NCI-H1092 (cell line): ENCODE measurements at places on chromosomes 7 and 10.

DNA sequence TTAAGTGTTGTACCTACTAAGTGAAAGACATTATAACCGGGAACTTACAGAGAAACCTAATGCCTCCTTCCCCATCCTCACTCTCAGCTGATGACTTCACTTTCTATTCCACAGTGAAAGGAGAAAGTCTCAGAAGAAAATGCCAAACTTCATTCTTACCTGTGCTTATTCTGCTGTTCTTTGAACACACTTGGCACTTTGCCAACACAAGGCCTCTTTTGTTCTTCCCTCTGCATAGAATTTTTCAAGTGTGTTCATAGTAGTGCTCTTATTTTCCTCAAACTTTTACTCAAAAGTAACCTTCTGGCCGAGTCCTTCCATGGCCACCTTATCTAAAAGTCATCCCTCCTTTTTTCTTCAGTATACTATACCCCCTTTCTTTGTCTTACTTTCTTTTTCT lies 59.4 kb upstream of the ETV1 start:
- no peak for DNase-seq

GRCh38 chr7:139895141-139895829 lies 66.2 kb downstream of the TBXAS1 start:
- no peak for DNase-seq

DNA sequence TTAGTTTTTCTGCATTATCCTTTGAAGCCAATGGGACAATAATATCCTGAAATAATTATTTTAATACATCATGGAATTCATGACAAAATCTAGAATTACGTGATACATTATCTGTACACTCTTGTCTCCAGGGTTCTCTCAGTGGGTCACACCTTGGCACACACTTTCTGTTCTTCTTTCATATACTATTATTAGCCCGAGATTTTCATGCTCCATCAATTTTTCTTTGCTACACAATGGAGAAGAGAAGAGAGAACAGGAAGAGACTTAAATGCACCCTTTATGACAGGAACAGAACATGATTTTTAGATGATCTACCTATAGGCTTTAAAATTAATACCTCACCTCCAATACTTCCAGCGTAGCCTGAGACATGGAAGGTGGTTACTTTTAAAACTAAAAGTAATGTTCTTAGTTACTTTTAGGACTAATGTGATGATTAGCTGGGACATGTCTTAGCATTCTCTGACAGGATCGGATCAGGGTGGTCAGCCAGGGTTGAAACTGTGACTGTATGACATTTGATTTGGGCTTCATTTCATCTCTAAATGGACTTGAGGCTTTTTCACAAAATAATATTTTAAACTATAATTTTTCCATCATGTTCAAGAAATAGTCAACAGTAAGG lies 148.2 kb upstream of the WNT16 start:
- no peak for DNase-seq

- no peak for DNase-seq
Observed at GRCh38 chr10:24821986-24822385, 98.3 kb upstream of the ARHGAP21 start.

DNA sequence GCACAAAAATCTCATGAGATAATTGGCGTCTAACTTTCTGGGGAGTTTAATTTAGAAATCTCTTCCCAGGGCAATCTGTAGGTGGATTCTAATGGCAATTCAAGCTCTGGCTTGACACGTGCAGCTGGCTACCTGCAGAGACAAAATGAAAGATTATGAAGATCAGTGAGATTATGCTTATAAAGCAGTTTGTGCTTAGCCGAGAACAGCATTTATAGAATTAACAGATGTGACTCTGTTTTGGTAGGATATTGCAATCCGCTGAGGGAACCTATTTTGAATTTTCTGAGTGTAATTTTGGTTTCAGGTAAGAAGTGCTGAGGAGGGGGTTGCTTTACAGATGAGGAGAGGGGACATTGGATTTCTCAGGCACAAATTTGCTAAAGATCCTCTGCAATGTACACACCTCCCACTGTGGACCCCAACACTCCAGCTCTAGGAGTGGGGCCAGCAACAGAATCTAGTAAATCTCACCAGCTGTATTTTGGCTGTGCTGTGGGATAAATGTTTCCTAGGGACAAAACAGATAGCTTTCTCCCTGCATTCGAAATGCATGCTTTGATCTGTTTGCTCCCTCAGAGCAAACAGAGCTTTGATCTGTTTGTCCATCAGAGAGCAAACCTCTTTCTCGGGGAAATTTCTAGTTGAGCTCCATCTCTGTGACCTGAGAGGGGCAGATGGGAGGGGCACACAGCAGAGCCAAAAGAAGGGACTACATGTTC lies 7.4 kb downstream of the GJD4 start:
- no peak for DNase-seq

- DNase-seq: no peak
Observed at GRCh38 chr7:36171503-36171902, 18.4 kb downstream of the EEPD1 start.

DNA sequence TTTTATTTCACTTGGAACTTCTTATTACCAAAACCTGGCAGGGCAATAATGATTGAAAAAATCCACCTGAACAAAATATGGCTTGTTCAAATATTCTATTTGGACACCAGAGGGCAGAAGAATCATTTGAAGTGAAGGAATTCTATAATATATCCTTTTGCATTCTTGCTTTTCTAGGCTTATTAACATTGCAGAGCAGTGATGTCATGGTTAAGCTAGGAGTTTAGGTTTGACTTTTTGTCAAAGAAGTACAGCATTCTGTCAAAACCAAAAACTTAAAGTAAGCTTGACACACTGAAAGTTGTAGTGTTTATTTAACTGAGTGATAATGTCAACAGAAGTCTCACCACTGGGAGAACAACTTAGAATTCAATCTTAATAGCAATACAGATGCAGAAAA lies 156.0 kb downstream of the SEMA3D start:
- no peak for DNase-seq

DNA sequence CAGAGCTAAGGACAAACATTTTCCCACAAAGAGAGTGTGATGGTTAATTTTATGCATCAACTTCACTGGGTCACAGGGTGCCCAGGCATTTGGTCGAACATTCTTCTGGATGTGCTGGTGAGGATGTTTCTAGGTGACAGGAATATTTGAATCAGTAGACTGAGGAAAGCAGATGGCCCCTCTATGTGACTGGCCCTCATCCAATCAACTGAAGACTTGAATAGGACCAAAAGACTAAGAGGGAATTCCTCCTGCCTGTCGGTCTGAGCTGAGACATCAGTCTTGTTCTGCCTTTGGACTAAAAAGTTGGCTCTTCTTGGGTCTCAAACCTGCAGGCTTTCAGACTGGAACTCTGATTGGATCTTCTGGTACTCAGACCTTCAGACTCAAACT lies 44.4 kb downstream of the AFAP1L2 start:
- no peak for DNase-seq

DNA sequence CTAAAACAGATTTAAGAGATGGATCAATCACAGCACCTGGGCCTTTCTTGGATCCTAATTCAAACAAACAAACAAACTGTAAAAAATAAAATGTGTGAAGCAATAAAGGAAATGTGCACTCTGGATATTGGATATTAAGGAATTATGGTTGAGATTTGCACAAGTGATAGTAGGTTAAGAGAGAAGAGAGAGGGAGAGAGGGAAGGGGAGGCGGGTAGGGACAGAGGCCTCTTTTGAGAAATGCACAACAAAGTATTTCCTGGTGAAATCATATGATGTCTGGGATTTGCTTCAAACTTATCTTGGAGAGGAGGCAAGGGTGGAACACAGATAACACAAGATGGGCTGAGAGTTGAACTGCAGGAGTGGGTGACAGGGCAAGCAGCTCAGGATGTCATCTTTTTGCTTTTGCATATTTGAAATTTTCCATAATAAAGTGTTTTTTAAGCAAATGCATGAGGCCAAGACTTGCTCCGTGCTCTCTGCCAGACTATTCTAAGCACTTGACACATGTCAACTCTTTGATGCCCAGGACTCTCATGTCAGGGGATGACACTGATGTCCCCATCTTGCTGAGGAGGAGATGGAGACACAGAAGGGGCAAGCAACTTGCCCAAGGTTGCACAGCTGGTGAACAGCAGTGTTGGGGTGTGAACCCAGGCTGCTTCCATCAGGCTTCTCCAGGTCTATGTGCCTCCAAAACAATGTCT lies 9.1 kb upstream of the AEBP1 start:
- no peak for DNase-seq

DNA sequence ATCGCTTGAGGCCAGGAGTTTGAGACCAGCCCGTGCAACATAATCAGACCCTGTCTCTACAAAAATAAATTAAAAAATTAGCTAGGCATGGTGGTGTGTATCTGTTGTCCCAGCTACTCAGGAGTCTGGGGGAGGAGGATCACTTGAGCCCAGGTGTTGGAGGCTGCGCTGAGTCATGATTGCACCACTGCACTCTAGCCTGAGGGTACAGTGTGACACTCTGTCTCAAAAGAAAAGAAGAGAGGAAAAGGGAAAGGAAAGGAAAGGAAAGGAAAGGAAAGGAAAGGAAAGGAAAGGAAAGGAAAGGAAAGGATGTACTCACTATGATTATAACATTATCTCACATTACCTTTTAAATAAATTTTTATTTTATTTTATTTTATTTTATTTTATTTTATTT lies 56.5 kb upstream of the MPP7 start:
- DNase-seq: no peak

DNA sequence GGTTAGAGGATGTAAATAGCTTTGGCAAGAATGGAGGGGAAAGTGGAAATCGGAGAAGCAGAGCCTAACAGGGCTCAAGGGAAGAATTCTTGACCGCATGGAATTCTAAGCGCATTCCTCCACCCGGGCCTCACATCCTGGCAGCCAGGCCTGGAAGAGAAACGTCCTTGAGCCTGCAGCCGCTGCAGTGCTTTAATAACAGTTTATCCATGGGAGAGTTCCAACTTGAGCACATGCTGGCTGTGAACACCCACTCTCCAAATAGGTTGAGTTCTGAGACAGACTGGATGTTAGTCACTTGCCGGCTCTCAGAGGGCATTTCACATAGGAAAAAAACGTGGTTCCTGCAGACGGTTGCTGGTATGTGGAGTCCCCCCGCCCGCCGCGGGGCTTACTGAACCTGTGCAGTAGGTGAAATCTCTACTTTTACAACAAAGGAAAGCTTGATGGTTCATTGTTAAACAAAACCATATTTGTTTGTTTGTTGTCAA lies 61.4 kb upstream of the STEAP1B start:
- DNase-seq: no peak

DNA sequence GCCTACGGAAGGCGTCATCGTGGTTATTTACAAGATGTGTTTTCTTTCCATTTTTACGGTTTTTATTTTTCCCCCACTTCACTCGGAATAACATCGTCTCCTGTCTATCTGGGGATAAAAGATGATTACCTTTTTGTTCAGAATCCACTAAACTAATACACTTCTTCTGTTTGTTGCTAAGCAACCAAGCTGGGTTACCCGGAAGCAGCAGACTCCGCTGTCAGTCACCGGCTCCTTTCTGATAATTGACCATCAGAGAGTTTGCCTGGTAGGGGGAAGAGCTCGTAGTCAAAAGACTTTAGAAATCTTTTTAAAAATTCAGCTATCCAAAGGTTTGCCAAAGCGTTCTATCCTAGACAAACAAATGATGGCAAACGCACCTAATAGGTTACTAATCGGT lies 75.0 kb upstream of the SFMBT2 start:
- no peak for DNase-seq

DNA sequence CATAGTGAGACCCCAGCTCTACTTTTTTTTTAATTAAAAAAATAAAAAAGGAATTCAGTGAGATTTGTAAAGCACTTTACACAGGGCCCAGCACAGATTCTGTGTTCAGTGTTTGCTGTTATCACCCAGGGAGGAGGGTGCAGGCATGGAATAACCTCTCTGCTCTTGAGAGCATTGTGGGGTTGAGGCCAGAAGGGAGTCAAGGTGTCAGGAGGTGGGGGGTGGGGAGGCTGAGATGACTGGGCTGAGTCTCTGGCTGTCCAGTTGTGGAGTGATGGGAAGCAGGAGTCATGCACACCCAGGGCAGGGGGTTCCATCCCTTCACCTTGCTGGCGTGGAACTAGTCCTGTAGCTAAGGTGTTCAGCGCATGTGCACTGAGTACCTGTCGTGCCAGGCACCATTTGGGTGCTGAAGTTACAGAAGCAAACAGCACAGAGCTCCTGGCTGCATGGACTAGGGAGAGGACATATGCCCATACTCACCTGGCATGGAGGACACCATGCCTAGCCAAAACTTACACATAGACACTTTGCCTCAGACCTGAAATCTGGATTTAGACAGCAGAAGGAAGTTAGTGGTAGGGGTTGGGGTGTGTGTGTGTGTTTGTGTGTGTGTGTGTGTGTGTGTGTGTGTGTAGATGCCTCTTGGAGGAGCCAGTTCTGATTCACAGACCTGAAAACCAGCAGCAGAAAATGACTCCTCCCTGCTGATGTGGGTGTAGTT lies 69.2 kb upstream of the LRRC4 start:
- no peak for DNase-seq

DNA sequence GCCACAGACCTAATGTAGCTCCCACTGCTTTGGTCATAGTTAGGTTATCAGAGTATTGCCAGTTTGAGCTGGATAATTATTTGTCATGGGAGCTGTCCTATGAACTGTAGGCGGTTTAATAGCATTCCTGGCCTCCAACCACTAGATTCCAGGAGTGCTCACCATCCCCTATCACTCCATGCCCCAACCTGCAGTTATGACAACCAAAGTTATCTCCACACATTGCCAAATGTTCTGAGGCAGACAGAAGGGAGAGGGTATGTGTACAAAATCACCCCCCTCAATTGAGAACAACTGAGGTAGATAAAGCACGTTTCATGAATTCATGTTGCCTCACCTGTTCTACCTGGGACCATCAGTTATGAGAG lies 119.0 kb upstream of the CACUL1 start:
- DNase-seq: no peak

- no peak for DNase-seq
Observed at GRCh38 chr10:59505926-59506325, 143.6 kb upstream of the FAM13C start.

DNA sequence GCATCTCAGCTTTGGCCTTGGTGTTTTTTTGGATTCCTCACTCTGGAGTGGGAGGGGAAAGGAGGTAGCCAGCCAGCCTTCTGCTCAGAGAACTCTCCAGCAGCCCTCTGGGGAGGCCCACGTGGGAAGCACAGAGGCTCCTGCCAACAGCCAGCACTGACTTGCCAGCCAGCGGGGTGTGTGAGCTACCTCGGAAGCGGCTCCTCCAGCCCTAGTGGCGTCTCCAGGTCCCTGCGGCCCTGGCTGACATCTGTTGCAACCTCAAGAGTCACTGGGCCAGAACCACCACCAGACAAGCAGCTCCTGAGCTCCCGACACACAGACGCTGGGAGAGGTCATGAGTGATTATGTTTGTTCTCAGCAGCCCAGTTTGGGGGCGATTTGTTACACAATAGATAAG lies 180.2 kb upstream of the FZD8 start:
- DNase-seq: peak; percentile 67

- DNase-seq: no peak
Observed at GRCh38 chr7:155713384-155713783, 68.9 kb downstream of the RBM33 start.

- DNase-seq: peak; percentile 83
Observed at GRCh38 chr7:149261829-149262617, at the start of gene ZNF783. Gene ZNF783 (plus strand): TSS chr7:149262196. CDS start chr7:149262334, 138 bp downstream.

GRCh38 chr10:129459762-129460539 lies 7.1 kb upstream of the MGMT start:
- no peak for DNase-seq
